Activated CD8-positive, alpha-beta memory T cell treated with anti-CD3 and anti-CD28 coated beads for 4 hours (primary cell): ENCODE measurements at places on chromosomes 7 and 10.

- DNase-seq: no peak
Measured at GRCh38 chr10:84743483-84743882, 415.1 kb downstream of the CCSER2 start.

DNA sequence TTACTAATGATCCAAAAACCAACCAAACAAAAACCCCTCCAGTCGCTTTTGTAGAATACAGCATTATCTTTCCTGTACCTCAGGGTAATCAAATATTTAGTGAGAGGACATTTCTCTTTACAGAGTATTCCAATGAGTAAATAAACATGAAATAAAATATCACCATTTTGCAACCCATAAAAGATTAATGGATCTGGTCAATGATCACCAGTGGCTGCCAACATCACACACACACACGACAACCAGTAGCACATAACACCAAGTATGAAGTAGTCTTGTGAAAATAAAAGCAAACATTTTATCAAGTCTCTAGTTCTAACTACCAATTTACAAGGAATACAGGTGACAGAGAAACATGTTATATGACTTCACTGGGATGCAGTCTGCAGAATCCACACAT lies 188.6 kb upstream of the IMMP2L start:
- no peak for DNase-seq

- DNase-seq: no peak
Measured at GRCh38 chr7:109449760-109450159, 880.1 kb downstream of the DNAJB9 start.

DNA sequence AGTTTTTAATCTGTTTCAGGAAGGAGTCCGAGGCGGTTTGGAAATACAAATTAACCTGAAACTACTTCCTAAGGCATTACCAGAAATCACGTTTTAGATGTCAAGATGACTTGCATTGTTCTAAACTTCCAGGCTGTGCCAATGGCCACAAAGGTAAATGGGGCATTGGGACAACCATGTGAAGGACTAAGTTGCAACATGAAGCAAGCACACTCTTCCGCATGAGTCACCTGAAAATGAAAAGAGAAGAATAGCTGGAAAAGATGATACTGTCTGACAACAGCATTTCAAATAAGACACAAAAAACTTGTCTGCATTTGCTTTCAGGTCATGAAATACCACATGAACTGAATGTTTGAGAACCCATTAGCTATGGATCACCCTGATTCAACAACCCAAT lies 262.1 kb downstream of the AHR start:
- no peak for DNase-seq

DNA sequence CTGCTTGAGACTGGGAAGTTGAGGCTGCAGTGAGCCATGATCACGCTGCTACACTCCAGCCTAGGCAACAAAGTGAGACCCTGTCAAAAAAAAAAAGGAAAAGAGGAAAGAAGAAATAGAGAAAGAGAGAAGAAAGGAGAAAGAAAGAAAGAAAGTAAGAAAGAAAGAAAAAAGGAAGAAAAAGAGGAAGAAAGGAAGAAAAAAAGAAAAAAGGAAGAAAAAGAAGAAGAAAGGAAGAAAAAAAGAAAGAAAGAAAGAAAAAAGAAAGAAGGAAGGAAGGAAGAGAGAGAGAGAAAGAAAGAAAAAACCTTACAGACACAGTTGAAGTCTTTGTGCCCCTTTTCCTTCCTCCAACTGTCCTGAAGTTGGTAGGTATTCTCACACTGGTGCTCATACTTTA lies 26.6 kb upstream of the LEP start:
- DNase-seq: no peak
